Cortex of kidney (tissue), 1 donor: ENCODE measurements at places on chromosomes 1 and 21.

DNA sequence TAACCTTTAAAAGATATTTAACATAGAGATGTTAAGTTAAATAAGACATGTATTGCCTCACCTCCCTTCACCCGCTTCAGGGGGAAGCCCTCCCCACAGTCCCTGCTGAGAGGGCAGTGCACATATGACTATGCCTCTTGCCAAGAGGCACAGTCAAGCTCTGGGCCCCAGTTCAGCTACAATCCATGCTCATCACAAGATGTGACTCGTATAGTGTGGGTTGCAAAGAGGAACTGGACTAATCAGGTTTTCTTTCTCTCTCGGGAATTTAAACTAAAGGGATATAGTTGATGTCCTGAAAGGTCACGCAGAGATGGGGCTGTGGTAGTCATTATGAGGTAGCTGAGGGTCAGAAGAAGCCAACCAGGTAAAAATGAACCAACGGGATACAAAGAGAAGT lies 35.6 kb downstream of the LYST start:
- no peak for DNase-seq

DNA sequence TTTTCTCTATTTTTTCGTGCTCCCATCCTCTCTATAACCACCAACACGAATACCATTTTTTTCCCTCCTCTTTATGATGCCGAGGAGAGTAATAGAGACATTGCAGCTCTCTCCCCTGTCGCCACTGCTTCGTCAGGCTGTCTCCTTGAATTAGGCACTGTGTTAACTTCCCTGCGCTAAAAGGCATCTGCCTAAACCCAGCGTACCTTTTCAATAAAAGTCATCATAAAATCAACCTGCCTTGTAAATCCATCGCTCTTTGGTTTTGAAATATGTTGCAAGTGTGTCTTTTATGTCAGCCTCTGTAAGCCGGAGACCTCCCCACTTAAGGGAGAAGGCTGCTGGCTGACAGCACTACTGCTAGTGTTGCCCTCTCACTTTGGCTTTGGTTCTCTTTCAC lies 8.7 kb downstream of the RNF220 start:
- DNase-seq: no peak

GRCh38 chr1:151868486-151868885 lies 15.0 kb upstream of the THEM5 start:
- DNase-seq: no peak

DNA sequence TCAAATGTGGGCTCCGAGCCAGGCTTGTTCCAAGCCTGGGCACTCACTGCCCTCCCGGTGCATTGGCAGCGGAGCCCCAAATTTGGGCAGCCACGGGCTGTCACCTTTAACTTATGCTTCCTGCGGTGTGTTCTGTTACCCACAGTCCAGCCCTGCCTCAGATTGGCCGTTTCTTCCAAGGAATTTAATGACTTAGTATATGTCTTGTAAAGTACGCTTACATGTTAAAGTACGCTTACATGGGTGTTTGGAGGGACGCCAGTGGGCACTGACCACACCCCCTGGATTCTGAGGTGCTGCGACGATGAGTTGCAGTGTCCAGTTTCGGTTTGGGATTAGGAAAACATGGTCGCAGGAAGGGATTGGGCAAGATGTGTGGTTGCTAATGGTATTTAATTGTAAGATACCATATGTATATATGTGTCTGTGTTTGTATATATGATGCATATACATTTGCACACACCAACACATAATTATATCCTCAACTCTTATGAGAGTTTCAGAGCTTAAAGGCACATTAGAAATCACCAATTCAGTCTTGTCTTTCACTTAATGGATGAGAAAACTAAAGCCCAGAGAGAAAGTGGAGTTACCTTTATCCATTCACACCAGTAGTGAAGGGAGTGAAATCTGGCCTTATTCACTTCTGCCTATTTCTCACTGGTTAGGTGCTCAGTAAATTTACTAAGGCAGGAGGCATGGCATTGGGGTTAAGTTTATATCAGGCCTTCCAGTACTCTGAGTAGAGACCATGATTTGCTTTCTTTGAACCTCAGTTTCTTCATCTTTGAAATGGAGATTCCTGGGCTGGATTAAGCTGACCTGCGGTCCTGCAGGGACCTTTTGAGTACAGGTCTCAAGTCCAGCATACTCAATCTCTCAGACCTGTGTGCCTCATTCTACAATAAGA lies 1.0 kb downstream of the SMYD2 start:
- no peak for DNase-seq

DNA sequence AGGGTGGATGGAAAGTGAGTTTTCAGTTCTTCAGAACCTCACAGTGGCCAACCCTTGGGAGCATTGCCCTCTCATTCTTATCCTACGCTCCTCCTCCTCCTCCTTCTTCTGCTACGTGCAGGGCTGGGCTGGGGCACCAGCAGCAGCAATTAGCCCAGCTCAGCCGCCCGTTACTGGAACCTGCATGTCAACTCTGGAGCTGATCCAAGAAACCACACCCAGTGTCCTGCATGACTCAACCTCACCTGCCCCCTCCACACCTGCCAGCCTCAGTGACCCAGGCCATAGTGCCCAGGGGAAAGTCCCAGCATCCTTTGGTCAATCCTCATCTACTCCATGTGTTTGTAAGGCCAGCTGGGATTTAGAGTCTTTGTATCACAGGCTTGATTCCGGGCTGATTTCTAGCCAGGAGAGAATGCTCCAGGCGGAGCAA lies 12.6 kb downstream of the ELF3 start:
- DNase-seq: no peak

DNA sequence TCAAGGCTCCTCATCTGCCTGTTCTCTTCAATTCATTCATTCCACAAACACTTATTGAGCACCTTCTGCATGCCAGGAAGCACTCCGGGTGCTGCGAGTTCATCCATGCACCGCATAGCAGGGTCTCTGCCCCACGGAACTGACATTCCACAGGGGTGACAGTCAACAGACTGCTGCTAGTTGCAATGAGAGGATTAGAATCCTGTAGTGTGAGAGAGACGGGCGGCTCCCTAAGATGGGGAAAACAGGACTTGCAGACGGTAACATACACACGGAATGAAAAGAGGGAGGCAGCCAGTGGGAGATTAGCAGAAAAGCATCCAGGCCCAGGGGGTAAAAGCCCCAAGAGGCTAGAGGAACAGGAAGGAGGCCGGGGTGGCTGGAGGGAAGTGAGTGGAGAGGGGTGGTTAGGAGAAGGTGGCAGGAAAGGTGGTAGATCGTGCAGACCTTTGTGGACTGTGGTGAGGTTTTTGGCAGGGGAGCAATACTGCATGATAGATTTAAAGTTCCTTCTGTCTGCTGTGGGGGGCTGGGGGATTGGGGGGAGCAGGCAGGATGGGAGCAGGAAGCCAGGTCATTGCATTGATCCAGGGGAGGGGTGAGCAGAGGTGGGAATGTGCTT lies 6.6 kb downstream of the TNFRSF8 start:
- no peak for DNase-seq

DNA sequence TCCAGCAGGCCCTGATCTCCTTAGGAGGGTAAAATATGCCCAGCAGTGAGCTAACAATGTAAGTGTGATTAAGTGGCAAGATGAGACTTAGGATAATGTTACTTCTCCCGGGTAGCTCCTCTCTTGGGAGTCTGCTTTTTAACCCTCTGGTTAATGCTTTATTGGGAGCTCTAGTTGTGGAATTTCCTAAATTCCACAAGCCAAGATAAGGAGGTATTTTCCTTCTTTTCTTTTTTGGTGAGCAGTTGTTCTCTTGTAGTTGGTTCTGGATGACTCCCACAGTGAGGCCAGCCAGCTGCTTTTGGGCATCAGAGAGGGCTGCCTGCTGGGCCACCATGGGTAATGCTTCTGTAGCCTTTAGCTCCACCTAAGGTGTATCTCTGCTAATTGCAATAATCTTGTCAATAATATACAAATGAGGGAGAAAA lies 19.3 kb downstream of the C1orf52 start:
- no peak for DNase-seq

DNA sequence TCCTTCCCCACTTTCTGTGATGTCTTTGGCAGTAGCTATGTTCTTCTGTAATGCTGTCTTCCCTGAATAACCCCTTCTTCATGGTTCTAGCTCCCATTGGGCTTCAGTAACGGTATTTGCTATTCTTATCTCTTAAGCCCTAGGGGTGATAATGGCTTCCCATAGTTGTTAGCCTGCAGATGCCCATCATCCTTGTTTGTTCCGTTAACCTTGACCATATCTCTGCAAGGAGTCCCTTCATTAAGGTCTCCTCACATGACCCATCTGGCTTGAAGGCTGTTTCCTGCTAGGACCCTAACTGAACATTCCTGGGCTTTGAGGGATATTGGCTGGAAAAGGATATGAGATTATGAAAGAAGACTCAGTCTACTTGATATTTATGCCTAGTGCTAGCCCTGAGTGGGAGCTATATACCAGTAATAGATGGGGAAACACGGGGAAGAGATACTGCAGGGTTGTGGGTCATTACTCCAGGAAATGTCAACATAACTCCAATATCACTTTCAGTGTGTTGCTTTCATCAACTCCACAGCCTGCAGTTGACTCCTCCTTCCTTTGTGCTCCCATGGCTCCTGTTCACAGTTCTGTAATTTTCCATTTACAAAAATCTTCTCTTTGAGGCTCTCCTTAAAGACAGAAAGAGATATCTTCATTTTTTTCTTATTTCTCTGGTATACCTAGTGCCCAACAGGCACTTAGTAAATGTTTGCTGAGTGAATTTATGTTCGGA lies 2.5 kb downstream of the MR1 start:
- DNase-seq: no peak
